ENCODE measurements at places on chromosomes 2 and 18.

GRCh38 chr2:99940963-99941362 is 201.4 kb downstream of the AFF3 start:
- DNase-seq, result no peak

DNA sequence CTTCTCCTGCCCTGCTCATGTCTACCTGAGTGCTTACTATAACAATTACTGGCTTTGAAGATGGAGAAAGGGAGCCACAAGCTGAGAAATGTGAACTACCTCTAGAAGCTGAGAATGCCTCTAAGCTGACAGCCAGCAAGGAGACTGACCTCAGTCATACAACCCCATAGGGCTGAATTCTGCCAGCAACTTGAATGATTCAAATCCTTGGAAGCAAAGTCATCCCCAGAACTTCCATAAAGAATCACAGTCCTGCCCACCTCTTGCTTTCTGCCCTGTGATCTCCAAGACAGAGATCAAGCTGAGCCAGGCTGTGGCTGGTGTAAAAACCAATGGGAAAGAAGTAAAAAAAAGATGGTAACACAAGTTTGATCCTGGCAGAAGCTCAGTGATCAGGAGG is 288.2 kb upstream of the SPHKAP start:
- no peak for DNase-seq

DNA sequence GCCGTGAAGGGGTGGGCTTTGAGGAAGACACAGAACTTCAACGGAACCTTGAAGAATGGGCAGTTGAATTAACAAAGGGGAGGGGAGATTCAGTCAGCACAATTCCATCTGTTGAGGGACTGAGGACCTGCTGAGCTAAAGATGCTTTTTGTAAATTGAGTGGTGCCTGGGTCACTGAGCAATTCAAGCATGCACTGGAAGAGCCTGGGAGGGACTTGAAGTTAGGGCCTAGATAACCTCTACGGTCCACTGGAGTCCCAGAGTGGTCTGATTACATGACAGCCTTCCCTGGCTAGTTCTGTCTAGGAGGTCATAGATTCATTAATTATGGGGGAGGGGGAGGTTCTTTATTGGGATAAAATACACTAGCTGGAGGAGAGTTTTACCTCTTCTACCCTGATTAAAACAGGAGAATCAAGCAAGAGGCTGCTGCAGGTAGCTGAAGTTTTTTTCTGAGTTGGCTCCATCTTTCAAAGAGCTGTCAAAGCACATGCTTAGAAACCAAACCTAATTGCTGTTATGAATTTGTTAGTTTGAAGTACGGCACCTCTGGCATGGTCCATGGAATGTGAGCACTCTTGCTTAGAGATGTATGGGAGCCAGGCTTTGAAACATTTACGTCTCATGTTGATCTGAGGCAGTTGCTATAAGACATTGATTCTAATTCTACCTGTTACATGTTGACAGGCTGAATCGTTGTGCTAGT is 290.2 kb downstream of the PRKCE start:
- DNase-seq, result no peak

DNA sequence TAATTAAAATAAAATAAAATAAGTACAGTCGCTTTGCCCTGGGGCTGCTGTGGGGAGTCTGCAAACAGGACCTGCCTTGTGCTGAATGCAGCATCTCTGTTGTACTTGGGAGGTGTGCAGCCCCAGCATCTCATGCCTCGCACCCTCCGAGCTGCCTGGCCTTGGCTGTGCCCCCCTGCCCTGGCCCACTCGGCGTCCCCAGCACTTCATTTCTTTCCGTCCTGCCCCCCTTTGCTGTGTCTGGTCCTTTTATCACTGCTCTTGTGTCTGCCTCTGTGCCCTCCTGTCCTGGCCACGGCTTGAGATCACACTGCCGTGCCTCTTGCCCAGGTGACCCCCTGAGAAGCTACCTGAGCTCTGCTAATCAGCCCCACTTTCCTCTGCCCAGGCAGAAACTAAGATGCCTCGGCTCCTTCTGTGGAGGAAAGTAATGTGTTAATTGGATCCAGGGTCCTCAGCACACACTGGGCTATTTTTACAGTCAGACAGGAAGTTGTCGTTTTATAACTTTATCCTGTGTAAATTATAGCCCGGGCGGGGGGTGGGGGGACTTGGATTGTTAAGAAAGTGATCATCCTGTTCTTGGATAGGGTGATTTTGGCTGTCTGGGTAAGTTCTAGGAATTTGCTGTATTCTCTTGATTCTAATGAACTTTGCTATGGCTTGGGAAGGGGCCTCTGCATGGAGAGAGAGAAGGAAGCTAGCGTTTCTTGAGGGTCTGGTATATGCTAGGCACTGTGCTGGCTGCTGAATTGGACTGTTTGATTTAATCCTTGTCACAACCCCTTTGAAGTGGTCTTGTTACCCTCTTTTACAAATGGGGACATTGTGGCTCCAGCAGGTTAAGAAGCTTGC is 69.4 kb downstream of the AGAP1 start:
- DNase-seq, result no peak

DNA sequence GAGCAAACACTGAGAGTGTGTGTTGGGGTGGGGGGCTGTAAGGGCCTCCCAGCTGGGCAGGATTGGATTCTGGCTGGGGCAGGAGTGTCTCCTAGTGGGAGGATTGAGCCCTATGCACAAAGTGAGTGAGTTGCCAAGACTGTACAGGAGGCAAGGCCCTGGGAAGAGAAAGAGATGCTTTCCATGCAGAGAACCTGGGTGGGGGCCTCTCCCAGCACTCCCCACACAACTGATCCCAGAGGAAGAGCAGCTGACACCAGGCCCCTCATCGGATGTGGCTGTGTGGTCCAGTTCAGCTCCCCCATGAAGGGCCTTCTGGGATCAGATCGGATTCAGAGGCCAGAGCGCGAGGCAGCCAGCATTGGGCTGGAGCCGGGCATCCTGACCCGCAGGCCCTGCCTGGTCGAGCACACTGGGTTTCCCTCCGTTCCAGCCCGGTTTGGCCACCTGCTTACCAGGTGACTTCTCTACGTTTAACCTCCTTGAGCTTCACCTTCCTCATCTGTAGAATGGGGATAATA is 49.4 kb upstream of the FAHD2A start:
- DNase-seq, result no peak

DNA sequence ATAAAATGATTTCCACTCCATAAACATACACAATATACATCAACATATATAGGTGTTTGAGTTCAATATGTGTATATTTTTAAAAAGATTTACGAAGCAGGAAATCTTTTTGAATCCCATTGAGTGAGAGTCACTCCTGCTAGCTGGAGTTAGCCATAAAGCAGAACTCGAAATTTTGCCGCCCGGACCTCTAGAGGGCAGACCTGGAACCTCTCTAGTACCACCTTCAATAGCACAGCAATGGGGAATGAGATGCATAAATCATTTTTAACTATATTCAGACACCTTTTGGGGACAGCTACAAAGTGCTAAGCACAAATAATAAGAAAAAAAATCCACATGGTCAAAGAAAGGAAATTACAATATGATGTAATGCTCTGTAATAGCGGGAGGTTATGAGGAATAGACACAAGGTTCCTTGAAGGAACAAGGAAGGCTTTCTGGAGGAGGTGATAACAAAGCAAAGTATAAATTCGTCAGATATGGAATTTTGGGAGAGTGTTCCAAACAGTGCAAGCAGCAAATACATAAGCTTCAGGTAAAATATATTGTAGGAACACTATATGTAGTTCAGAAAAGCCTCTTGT is 533.4 kb downstream of the ERBB4 start:
- DNase-seq, result no peak
